A549 treated with ZK216348 at 1 μM for 4 hours (cell line): ENCODE measurements at places on chromosomes 4 and X. TPM values are rescaled to one million over a fixed set of nuclear protein-coding genes. Genes with fewer than 3 reads are reported as not detected.

ITGB1BP2 gene
- 0.83 to 1.5 TPM (median 0.99 TPM) in 5 replicates for total RNA-seq

FABP2 gene
- total RNA-seq: not detected in 5 replicates

TCEAL5 gene
- not detected in 5 replicates for total RNA-seq

STATH gene
- total RNA-seq: not detected in 5 replicates

BCOR gene
- 20.3 to 30.1 TPM (median 25.1 TPM) in 5 replicates for total RNA-seq
